ENCODE measurements at places on chromosomes 12 and 14.

DNA sequence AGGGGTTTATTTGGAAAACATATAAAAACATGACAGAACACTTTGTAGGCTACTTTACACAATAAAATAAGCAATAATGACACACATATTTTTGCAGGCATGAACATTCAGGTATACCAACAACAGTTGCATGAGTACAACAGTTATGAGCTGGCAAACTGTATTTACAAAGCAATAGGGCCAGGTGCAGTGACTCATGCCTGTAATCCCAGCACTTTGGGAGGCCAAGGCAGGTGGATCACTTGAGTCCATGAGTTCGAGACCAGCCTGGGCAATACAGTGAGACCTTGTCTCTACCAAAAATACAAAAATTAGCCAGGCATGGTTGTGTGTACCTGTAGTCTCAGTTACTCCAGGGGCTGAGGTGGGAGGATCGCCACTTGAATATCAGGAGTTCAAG, 101.1 kb downstream of the BMP4 start:
- no peak for DNase-seq

GRCh38 chr12:131642101-131642540, 68.8 kb upstream of the SFSWAP start:
- no peak for DNase-seq

- peak; percentile 63 for DNase-seq
Measured at GRCh38 chr14:52067873-52068614, 815 bp downstream of the NID2 start.

DNA sequence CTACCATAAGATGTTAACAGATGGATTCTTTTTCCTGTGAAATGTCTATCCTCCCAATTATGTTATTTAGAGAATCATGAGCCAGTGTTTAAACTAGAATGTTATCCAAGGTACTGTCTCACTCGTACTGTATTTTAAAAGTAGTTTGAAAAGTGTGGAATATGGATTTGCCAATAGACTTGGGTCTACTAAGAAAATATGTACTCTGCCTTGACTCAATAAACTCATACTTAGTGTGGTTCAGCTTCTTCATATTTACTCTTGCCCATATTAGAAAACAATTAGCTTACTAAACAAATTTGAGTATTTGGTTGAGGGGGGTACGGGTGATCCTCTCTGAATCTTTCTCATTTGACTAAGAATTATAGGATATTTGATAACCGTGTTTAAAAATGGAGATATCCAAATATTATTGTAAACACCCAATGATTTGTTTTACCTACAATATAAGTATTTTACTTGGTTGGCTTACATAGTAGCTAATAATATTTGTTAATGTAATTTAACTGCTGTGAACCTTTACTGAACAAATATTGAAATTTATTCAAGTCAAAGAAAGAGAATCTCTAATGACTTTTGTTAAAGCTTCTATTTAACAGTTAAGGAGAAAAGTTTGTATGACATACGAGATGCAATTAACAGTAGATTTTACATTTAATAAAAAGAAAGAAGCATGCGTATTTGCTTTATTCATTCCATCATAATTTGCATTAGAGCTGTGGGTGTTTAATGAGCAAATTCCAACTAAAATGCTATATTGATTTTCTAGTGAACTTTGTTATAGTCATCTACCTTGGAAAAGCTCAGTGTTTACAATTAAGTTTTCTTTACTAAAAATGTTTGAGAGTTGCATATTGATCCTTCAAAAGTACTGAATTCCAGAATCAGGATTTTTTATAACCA, 81.2 kb downstream of the MIPOL1 start:
- no peak for DNase-seq

DNA sequence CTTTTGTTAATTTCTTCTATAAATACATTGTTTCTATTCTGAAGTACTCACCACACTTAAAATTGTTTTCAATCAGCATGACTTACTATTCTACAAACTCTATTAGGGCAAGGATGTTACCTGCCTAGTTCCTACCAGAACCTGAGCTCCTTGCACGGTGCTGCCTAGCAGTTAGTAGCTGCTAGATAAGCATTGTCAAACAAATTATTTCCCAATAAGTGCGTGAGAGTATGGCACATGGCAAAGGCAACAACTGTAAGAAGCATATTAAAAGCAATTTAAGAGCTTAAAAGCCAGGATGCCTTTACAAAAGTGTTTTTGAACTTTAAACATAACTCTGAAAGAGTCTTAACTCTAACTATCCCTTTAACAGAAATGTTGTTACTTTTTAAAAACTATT, 8.2 kb upstream of the LYZ start:
- no peak for DNase-seq

DNA sequence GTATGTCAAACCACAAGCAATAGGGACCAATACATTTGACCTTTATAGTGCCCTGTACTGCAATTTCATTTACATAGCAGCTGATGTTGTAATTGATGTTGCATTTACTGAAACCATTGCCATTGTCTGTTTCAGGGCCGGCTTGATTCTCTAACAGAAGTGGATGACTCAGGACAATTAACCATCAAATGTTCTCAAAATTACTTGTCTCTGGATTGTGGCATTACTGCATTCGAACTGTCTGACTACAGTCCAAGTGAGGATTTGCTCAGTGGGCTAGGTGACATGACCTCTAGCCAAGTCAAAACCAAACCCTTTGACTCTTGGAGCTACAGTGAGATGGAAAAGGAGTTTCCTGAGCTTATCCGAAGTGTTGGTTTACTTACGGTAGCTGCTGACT, 216.0 kb downstream of the AKAP6 start:
- DNase-seq, result no peak

- DNase-seq, result no peak
Measured at GRCh38 chr14:33634631-33635030, 316.2 kb downstream of the EGLN3 start.

DNA sequence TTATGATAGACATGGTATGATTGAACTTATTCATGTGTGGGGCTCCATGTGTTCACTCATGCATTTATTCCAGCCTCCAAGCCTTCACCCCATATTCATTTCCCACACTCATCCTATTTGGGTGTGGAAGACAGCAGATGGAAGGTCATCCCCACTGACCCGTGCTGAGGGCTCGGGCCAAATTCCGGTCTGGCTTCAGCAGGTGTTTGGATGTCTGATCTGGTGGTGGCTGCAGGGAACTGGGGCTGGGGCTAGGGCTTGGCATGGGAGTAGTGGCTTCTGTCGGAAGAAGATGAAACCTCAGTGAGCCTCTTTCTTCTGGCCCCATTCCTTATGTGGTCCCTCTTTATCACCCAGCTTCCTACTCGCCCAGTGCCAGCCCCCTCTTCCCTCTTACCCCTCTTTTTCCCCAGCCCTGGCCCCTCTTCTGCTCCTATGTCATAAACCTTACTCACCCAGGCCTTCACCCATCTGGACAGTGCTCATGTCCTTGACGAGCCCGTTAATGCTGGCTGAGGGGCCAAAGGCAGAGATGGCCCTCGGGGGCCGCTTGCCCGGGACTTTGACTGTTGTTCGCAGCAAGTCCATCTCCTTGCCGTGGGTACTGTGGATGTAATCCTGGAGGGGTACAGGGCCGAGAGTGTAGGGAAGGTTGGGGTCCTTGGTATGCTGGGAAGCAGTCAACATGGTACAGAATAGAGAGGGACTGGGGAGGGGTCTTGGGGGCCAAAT, 8.0 kb downstream of the AGAP2 start:
- DNase-seq, result no peak

- no peak for DNase-seq
Measured at GRCh38 chr14:54894995-54895394, 7.6 kb downstream of the GCH1 start.

DNA sequence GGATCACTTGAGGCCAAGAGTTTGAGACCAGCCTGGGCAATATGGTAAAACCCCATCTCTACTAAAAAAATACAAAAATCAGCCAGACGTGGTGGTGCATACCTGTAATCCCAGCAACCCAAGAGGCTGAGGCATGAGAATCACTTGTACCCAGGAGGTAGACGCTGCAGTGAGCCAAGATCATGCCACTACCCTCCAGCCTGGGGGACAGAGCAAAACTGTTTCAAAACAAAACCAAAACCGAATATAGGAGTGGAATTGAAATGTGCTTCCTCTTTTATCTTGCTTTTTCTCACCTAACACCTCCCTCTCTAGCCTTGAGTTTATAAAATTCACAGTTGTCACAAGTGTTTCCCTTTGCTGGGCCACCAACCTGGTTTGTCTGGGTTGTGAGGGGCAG, 181.9 kb downstream of the PAH start:
- DNase-seq, result no peak

DNA sequence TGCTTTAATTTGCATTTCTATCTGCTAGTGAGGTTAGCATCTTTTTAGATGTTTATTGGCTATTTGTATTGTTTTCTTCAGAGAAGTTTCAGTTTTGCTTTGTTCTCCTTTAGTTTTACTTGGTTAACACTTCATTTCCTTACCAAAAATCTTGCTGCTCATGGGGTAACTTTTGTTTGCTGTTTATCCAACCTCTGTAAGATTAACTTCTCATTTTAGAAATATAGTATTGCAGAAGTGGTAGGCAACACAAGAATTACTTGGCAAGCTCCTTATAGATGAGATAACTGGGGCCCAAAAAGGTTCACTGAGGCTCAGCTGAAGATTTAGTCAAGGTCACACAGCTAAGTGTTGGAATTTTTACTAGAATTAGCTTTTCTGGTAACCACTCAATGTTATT, 40.5 kb downstream of the ALKBH1 start:
- DNase-seq, result no peak

GRCh38 chr12:2691006-2691344, 103.8 kb upstream of the FKBP4 start:
- peak; percentile 82 for DNase-seq

DNA sequence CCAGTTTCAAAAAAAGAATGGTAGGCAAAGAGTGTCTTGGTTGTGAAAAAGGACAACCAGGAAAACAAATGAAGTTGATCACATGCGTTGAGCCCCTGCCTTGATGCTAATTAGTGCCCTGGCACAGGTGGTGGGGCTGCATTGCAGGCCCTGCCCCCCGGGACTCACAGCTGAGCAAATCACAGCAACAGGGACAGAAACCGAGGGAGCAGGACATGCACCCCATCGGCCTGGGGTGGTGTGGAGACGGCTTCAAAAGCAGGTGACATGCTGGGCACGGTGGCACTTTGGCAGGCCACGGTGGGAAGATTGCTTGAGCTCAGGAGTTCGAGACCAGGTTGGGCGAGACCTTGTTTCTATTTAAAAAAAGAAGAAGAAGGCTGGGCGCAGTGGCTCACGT, 1.1 kb upstream of the PAPLN start:
- no peak for DNase-seq

DNA sequence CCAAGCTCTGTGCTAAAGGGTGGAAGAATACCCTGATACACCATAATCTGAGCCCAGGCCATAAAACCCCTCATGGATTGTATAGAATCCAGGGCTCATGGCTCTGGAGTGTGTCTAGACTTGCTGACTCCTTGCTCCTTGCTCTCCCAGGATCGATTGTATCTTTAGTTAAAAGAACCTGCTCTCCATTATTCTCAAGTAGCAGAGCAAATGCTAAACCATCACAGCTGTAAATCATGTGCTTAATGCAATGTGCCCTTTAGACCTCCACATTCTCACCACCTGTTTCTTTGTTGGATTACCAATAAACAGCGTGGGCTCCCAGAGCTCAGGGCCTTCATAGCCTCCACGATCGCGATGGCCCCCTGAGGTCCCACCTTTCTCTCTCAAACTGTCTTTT, 411.6 kb upstream of the FBXO33 start:
- DNase-seq, result no peak

DNA sequence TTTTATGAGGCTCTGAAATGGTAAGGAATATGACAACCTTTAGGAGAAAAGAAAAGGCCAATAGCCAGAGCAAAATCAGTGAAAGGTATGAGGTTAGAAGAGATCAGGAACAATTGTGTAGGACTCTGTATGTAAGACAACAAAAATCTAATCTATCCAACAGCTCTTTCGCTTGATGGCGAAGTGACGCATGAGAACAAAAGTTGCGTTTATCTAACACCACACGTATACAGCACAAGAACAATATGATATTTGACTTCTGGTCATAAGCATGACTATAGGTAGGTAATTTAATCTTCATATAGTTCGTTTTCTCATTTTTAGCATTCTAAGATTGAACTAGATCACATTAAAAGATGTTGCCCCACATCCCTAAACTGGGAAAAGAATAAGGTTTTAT, 1.5 kb downstream of the CLECL1 start:
- DNase-seq, result no peak

GRCh38 chr12:96457191-96457930, 32.0 kb upstream of the CFAP54 start:
- DNase-seq, result no peak

DNA sequence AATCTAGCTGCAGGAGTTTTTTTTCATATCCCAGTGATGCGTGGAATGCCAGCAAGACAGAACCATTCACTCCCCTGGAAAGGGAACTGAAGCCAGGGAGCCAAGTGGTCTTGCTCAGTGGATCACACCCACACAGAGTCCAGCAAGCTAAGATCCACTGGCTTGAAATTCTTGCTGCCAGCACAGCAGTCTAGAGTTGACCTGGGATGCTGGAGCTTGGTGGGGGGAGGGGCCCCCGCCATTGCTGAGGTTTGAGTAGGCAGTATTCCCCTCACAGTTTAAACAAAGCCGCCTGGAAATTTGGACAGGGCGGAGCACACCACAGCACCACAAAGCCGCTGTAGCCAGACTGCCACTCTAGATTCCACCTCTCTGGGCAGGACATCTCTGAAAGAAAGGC, 86.9 kb upstream of the STXBP6 start:
- DNase-seq, result no peak

- DNase-seq, result no peak
Measured at GRCh38 chr14:35999294-35999693, 173.2 kb downstream of the BRMS1L start.

- DNase-seq, result no peak
Measured at GRCh38 chr14:96400495-96400894, 8.6 kb downstream of the AK7 start.

DNA sequence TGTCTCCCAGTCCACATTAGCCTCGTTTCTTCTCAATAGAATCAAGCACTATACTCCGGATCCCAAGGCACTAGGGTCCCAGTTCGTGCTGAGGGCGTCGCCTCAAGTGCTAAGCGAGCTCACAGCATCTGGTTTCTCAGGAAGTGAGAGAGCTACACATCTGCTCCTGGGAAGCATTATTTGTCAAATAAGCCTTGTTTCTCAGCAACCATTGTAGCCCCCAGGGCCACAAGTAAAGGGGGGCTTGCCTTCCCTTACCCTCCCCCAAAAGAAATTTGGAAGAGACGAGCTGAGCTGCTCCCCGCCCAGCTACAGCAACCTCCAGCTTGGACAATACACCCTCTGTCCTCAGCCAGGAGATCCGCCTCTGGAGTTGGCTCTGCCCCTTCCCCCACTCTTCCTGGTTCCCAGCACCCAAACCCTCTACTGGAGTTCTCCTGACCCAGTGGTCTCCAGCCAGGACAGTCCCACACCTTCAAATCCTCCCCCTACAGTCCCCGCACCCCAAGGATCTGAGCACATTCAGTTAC, 5.7 kb upstream of the TNS2 start:
- no peak for DNase-seq

GRCh38 chr14:101729382-101729781, 32.1 kb upstream of the PPP2R5C start:
- DNase-seq, result no peak

Measured in activated effector memory CD4-positive, alpha-beta T cell treated with anti-CD3 and anti-CD28 coated beads, Interleukin-2, amount 50 U/mL, for 16 hours (primary cell).